WTC11 (cell line): ENCODE measurements at places on chromosomes 2 and 18. TPM values are rescaled to one million over a fixed set of nuclear protein-coding genes. Genes with fewer than 3 reads are reported as not detected.

- no peak for DNase-seq
Observed at GRCh38 chr2:188243381-188243780, 48.3 kb upstream of the GULP1 start.

GRCh38 chr2:85195956-85196355, 62.8 kb downstream of the TCF7L1 start:
- no peak for DNase-seq

DNA sequence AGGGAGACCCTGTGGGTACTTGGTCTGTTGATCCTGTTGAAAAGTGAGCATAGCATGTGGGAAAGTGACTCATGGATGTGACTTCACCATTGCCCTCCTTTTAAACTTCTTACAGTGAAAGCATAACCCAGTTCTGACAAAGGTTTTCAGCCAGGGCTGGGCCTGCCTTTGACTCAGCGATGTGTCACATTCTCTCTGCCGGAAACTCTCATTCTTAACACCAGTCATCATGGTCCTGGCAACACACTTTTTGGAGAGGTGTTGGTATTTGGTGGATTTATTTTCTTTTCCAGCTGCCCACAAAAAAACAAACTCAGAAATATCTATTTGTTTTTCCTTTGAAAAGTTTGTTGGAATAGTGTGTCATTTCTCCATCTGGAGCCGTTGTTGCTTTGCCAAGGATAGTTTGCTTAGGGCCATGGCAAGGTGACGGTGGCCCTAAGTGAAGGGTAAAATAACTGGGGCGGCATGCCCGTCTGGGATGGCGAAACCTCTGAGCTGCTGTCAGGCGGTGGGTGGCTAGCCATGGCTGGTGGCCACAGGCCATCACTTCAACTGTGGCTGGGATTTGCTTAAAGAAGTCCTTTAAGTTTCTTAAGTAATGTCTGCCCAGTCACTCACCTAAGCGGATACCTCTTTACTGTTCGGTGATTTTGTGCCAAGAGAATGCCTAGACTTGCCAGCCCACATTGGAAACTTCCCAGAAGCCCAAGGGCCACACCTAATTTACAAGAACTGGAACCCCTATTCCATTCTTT, 123.3 kb downstream of the LTBP1 start:
- no peak for DNase-seq

The TUBB6 gene
- 137 to 240 TPM (median 149 TPM) in 3 replicates for total RNA-seq

DNA sequence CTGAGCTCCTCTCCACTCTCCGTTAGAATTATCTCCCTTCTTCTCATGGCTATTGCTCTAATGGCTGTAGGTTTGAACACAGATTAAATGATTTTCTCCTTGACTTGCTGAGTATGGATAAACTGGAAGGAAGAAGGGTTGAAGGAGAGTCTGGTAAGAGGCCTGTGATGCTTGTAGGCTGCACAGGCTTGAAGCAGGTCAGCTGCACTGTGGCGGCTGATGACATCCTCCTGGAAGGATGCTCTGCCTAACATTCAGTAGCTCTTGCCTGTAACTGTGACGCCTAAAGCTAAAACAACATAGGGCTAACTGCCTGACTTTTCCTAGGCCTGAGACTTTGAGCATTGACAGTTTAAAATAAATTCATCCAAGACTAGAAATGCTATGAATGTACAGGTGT, 166.3 kb downstream of the MREG start:
- no peak for DNase-seq

DNA sequence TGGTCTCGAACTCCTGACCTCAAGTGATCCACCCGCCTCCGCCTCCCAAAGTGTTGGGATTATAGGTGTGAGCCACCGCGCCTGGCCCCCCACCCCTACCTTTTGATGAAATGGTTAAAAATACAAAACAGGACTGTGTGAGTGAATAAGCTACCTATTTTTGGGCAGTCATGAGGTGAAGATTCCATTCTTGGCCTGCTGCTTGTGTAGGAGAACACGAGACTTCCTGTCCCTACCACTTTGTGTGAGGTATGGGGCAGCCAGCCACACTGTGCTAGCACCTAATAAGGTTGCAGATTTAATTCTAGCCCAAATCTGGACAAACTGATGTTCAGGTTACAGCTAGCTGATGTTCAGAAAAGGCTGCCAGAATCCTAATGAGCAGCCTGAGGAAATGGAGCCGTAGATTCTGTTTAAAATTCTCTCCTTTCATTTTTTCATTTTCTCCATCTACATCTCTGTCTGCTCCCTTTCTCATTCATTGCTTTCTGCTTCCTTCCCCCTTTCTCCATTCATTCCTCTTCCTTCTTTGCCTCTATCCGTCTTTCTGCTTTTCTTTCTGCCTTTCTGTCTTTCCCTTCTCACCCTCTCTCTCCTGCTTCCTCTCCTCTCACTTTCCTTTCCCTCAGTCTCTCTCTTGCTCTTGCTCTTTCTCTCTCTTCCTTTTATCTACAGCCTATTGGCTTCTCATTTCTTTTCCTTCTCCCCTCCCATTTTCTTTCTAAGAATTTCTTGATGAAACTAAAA, 4.6 kb upstream of the LTBP1 start:
- no peak for DNase-seq

DNA sequence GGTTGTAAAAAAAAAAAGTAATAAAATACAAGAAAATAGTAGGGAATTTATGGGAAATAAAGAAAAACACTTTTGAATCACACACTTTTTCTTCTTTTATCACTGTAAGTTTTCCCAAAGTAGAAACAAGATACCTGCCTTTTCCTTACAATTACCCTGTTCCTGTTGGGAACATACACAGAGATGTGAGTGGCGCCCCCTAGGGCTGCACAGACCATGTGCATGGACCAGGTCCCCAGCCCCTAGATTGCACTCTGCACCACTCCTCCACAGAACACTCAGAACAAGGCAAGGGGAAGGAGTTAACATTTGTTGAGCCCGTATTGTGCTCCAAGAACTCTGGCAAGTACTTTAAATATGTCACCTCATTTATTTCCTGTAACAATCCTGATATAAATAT, 118.7 kb upstream of the NRP2 start:
- DNase-seq: peak; percentile 81

GRCh38 chr18:39172695-39173421, 1607.3 kb upstream of the CELF4 start:
- DNase-seq: no peak

The ALK gene
- total RNA-seq: 0.09 to 0.11 TPM in 2 of 3 replicates, not detected in the other

The COL3A1 gene
- 0.61 to 2.1 TPM (median 0.76 TPM) in 3 replicates for total RNA-seq

The ZC3H6 gene
- 10.0 to 13.0 TPM (median 11.8 TPM) in 3 replicates for total RNA-seq

GRCh38 chr2:239267288-239267951, 133.4 kb downstream of the HDAC4 start:
- DNase-seq: no peak
